ENCODE measurements at places on chromosomes 3 and 15.

DNA sequence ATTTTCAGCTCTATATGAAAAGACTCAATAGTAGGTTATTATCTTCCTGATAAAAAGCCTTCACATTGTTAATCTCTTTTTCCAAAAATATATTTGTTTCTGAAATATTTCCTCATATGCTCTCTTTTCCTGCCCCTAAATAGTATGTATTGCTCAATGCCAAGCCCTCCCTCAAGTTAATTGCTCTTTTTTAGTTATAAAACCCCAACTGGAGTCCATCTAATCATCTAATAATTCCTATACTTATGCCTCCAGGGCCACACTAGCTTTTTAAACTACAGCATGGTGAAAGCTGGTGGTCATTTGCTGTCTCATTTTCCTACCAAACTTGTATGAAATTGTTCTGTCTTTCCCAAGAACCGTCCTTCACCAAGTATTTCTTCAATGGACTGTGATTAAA is 26.7 kb downstream of the AQP9 start:
- DNase-seq: no peak

DNA sequence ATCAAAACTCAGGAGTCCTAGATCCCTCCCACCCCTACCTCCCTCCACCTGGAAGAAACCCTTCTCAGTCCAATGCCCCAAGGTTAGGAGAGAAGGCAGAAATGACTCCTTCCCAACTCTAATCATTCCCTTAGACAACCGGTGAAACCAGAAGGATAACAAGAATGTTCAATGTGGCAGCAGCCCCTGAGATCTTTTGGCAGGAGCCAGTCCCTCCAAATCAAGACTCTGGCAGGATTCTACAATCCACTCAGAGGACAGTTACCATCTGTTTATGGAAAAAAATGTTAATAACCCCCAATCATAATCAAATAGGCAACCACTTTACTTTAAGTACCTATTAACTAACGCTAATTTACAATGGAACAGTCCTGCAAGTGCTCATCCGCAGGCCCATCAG is 136.5 kb downstream of the NTRK3 start:
- no peak for DNase-seq

DNA sequence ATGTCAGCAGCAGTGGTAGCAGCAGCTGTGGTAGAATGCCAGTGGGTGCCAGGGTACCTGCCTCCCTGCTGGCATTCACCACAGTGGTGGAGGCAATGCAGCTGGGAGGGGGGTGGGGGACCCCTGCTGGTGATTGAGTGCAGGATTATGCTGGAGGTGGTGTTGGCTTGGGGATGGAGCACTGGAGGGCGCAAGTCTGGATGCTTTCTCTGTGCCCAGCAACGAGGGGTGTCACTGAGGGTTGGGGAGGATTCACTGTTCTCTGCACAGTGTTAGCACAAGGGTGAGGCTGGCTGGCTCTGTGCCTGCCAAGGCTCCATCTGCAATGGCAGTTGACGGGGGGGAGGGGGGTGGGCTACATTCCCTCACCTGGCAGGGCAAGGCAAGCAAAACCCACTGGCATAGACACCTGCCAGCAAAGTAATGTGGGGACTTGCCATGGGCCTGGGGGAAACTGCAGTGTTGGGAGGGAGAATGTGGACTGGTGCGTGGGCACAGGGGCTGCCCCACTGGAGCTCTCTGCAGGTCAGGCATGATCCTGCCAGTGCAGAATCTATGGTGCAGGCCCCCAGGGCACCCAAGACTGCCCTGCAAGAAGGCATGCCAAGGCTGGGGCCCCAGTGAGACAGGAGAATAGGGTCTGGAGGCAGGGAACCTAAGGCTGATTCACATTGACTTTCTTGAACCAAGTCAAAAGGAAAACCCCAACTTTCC is 64.3 kb downstream of the MINDY4B start:
- no peak for DNase-seq

- no peak for DNase-seq
Observed at GRCh38 chr3:51879937-51880336, 4.5 kb upstream of the IQCF5 start.

- DNase-seq: no peak
Observed at GRCh38 chr3:138009476-138010272, at the start of gene CLDN18. Gene CLDN18, plus strand, starts transcription at chr3:138010165. Its CDS starts 61 bp downstream, at chr3:138010226.

DNA sequence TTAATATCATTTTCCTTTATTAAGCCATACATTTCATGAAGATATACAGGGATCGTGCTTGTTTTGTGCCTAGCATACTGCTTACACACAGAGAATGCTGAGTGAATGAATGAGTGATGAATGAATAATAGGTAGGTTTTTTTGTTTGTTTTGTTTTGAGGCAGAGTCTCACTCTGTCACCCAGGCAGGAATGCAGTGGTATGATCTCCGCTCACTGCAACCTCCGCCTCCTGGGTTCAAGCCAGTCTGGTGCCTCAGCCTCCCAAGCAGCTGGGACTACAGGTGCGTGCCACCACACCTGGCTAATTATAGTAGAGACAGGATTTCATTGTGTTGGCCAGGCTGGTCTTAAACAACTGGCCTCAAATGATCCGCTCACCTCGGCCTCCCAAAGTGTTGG is 400.0 kb downstream of the ROBO1 start:
- DNase-seq: no peak

- DNase-seq: no peak
Observed at GRCh38 chr15:77898811-77899730, 178.4 kb downstream of the TBC1D2B start.

DNA sequence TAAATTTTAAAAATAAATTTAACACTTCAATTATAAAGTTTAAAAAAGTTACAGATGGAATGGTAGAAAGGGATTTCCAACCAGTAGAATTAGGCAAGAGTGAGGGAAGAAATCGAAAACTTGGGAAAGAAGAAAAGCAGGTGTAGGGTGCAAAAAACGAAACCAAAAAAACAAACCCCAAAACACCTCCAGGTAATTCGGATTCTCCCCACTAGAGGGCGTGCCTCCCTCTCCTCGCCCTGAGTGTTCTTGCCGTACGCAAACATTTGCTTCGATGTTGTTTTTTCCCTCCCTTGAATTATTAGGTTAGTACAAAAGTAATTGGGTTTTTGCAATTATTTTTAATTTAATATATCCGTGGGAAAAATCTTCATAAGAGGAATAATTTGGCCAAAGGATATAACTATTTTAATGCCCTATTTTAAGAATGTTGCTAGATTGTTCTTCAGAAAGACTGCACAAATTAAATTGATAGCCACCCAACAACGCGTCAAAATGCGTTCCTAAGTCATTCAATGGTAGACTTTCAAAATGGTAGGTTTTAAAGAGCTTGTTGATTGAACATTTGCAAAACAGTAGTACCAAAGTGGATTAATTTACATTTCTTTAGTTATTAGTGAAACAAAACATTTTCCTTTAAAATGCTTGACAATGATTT is 63.7 kb downstream of the SLC30A4 start:
- peak; percentile 76 for DNase-seq

GRCh38 chr3:134471521-134472193 is 14.1 kb downstream of the ANAPC13 start:
- DNase-seq: no peak

GRCh38 chr3:194565597-194566190 is 67.5 kb downstream of the TMEM44 start:
- no peak for DNase-seq

- no peak for DNase-seq
Observed at GRCh38 chr15:58590926-58591325, 158.6 kb downstream of the ADAM10 start.

GRCh38 chr15:77974098-77974414 is 103.5 kb downstream of the TBC1D2B start:
- DNase-seq: no peak

GRCh38 chr3:57851304-57851703 is 95.2 kb downstream of the SLMAP start:
- no peak for DNase-seq

DNA sequence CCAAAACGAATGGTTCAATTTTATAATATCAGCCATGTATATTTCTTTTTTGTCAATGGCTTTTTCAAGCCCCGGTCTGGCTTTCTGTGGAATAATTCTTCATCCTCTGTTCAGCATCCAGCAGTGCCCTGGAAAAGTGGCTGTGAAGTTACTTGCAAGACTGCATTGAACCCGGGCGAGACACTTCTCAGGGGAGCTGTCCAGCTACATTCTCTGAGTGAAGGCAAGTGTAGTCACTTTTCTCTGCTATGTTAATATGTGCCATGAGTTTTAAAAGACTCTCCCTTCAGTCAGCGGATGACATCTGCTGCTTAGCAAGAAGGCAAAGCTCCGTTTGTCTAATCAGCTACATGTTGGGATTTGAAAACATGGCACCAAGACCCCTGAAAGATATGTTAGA is 81.3 kb upstream of the RGMA start:
- DNase-seq: no peak

Data from GM20000 (cell line).